ENCODE measurements at places on chromosomes 6 and 20.

- DNase-seq: no peak
Observed at GRCh38 chr6:53879608-53880007, 84.8 kb downstream of the LRRC1 start.

DNA sequence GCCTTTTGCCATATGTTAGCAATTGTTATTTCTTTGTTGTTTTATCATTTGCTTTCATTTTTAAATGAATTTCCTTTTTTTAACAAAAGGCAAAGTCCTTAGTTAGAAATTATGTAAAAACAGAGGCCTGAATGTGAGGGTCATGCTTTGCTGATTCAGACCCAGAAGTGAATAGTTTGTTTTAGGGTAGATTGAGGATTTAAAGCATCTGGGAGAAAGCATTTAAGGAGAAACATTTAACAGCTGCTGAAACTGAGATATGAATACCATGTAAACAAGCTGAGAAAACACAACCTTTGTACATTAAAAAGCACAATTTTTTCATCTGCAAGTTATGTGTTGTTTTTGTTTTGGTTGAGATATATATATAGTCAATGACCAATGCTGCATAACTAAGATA is 8.0 kb downstream of the HTR1B start:
- DNase-seq: no peak

DNA sequence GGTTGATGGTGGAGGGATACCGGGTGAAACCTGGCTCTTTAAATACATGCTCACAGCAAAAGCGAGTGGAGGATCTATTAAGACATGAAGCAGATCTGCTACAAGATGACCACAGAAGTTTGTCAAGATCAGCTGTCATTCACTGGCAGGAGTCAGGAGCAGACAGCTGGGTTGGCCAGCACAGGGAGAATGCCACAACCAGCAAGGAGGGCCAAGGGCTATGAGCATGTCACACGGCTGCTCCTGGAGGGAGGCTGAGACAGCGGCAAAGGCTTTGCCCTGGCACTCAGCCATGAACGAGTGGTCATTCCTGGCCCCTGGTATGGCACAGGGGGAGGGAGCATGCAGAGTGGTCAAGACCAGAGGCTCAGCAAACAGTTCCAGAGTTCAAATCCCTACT is 77.6 kb downstream of the POPDC3 start:
- DNase-seq: no peak

GRCh38 chr6:6645261-6645917 is 56.9 kb downstream of the LY86 start:
- no peak for DNase-seq

DNA sequence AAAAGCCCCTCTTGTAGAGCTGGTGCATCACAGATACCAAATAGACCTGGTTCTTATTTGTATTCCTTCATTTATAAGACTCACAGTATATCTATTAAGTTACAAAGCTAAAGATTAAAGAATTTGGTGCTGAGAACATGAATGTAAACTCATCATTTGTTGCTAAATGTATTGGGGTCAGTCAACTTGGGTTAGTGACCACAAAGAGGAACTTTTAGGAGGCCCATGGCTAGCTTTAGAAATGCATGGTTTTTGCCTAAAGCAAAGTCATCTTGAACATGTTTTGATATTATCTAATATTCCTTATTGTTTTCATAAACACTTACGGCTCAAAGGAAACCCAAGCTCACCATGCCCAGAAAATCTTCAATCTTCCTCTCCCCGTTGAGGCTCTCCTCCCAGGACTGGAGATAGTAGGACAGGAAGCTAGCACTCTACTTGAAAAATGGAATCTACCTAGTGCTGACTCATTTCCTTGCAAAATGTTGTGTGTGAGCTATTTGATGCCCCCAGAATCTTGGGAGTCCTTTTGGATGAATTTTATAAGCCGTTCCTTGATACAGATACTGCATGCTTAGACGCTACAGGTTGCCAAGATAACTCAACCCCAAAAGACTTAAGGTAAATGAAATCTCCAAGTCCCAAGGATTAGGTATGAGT is 121.4 kb downstream of the BMP2 start:
- no peak for DNase-seq

DNA sequence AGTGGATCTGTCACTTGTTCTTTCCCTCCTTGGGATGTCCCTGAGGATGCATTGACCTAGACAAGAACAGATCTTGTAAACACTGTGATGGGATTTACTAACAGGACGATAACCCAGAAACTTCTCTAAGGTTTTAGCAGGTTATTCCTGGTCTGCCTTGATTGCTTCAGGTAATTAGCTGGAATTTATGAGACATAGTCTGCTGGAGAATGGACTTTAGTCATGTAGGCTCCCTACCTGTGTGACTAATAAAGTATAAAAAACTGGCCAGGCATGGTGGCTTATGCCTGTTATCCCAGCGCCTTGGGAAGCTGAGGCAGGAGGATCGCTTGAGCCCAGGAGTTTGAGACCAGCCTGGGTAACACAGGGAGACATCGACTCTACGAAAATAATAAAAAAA is 96.1 kb downstream of the PAK5 start:
- no peak for DNase-seq

DNA sequence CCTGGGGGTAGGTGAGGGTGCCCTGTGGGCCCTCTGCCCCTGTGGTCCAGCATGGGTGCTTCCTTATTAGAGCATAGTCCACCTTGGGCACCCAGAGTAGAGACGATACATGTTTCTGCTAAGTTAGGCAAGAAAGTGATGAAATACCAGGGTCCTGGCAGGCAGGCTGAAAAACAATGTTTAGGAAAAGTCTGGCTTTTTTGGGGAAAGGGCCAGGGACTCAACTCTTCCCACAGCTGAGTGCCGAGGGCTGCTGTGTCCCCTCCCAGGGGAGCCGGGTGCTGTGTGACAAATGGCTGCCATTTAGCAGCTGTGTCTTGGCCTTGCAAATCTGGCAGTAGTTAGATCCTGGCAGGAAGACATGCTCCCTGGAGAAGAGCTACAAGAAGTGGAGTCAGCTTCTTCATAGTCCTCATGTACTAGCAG is 61.5 kb downstream of the RREB1 start:
- DNase-seq: no peak

DNA sequence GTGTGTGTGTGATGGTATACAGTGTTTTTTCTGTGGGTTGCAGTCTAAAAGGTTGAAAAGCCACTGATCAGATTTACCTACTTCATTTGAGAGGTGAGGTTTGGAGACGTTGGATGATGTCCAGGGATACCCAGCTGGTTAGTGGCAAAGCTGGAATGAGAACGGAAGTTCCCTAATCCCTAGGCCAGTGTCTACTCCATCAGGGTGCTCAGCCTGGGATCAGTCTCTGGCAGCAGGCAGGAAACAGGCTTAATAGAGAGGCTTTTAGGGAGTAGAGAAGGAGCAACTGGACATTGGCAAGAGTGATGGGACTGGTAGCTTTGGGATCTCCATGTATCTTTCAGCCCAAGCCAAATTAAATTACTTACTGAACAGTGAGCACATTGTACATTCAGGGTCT is 80.7 kb downstream of the C6orf52 start:
- no peak for DNase-seq

DNA sequence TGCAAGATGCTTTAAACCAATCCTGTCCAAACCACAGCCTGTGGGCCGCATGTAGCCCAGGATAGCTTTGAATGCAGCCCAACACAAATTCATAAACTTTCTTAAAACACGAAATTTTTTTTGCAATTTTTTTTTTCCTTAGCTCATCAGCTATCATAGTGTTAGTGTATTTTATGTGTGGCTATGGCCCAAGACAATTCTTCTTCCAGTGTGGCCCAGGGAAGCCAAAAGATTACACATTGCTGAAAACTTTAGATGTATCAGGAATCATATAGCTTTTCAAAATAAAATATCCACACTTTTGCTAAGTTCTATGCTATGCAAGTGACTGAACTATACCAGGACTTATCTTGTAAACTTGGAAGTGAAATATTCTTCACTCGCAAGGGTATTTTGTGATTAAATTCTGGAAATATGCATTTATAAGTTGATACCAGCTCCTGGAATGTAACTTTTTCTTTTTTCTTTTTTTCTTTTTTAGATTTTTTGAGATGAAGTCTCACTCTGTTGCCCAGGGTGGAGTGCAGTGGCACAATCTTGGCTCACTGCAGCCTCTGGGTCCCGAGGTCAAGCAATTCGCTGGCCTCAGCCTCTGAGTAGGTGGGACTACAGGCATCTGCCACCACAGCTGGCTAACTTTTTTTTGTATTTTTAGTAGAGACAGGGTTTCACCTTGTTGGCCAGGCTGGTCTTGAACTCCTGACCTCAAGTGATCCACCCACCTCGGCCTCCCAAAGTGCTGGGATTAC is 49.8 kb downstream of the MTHFD1L start:
- DNase-seq: no peak

GRCh38 chr6:167564416-167565250 is 239.7 kb downstream of the TTLL2 start:
- no peak for DNase-seq

GRCh38 chr20:7379621-7380220 is 560.5 kb downstream of the HAO1 start:
- DNase-seq: no peak

DNA sequence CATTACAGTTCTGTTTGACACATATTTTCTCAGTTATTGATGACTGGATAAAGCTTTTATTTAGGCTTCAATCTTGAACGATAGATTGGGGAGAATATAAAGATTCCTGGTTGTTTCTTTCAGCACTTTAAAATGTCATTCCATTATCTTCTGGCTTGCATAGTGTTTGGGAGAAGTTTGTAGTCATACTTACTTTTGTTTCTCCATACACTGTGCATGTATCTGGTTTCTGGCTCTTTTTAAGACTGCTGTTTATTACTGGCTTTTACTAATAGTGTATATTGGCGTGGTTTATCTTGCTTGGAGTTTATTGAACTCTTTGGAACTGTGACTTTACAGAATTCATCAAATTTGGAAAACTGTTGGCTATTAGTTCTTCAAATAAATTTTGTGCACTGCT is 49.2 kb downstream of the RGS17 start:
- no peak for DNase-seq

DNA sequence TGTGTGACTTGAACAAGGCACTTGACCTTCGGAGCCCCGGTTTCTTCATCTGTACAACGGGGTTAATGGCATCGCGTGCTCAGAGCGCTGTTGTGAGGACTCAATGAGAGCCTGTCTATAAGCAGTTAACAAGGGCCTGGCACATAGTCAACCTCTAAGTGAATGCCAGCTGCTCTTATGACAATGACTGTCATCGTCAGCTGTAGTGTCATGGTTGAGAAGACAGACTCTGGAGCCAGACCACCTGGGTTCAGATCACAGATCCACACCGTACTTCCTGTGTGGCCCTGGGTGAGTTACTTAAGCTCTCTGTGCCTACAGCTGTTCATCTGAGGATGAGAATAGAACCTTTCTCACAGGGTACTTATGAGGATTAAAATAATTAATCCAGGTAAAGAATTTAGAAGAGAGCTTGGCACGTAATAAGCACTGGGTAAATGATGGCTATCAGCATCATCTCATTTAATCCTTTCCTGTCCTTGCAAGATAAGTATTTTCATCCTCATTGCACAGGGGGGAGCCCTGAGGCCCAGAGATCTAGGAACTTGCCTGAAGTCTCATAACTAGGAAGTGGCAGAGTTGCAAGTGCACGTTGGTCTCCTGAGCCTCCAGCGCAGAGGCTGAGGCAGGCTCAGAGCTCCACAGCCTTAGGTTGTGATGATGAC is 105.3 kb downstream of the EYA2 start:
- no peak for DNase-seq

DNA sequence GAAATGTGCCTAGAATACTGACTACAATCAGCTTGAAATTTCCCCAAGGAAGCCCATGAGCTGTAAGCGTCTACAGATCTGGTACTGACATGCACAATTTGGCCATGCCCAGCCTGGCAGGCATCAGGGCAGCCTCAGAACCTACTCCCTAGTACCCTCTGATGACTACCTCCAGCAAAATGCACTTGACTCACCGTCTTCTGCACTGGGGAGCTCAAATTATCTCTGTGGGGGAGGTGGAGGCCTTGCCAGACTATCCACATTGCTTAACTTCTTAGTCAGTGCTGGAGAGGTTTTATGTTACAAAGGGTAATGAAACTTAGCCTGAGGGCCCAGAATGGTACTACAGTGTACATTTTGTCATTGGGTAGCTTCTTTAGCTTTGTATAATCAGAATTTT is 126.0 kb upstream of the ADGRF1 start:
- DNase-seq: peak; percentile 98

- DNase-seq: no peak
Observed at GRCh38 chr6:37625591-37626374, 71.9 kb downstream of the MDGA1 start.

DNA sequence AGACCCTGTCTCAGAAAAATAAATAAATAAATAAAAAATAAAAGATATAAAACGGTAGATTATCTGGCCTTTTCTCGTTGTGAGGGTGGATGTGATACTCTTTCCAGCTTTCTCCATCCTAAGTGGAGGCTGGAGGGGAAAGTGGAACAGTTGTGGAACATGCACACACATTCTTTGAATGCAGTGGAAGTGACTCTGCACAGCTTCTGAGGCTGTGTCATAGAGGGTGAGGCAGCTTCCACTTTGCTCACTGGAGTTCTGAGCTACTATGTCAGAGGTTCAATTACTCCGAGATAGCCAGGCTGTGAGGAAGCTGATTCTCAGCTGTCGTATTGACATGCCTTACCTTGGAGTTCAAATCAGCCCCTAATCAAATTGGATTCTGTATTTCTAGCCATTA is 82.2 kb downstream of the CHMP4B start:
- DNase-seq: no peak

DNA sequence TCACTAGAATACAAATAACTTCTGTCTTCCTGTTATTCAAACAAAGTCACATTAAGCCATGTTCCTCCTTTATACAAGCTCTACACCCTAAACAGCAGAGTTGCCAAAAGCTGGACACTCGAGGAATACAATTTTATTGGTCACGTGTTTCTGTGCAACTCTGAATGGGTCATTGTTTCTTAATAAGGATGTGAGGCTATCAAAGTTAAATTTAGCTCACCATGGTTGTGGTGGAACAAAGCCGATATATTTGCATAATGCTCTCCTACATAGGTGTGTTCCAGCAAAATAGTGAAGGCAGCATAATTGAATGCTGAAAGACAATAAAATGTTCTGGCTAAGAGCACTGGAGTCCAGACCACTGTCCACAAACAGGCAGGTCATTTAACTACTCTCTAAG is 36.9 kb upstream of the CD2AP start:
- DNase-seq: no peak

- no peak for DNase-seq
Observed at GRCh38 chr6:35084511-35085203, 56.5 kb downstream of the TCP11 start.

GRCh38 chr6:45697605-45698004 is 318.1 kb downstream of the CLIC5 start:
- peak; percentile 93 for DNase-seq

All from amniotic stem cell (primary cell).